Motor neuron (in vitro differentiated cells): ENCODE measurements at places on chromosomes 16 and 17. TPM values are rescaled to one million over a fixed set of nuclear protein-coding genes. Genes with fewer than 3 reads are reported as not detected.

FNDC8 gene
- total RNA-seq, result not detected in 2 replicates

TPPP3 gene
- 247 and 261 TPM in 2 replicates for total RNA-seq

KRTAP9-8 gene
- not detected in 2 replicates for total RNA-seq

ZNF469 gene
- total RNA-seq, result 0.18 and 1.2 TPM in 2 replicates

SULT1A2 gene
- total RNA-seq, result 0.46 and 0.54 TPM in 2 replicates

TEKT1 gene
- total RNA-seq, result 0.17 and 0.82 TPM in 2 replicates

MIEN1 gene
- total RNA-seq, result 35.7 and 40.1 TPM in 2 replicates

FOXN1 gene
- total RNA-seq, result 0.27 and 1.3 TPM in 2 replicates

IL34 gene
- total RNA-seq, result 0.31 and 0.92 TPM in 2 replicates

USP43 gene
- 3.4 and 5.4 TPM in 2 replicates for total RNA-seq

CD79B gene
- total RNA-seq, result 0.33 TPM in 1 of 2 replicates, not detected in the other
